ENCODE measurements at places on chromosomes 4 and X.

GRCh38 chr4:90001023-90001422, 106.4 kb downstream of the MMRN1 start:
- DNase-seq = no peak

DNA sequence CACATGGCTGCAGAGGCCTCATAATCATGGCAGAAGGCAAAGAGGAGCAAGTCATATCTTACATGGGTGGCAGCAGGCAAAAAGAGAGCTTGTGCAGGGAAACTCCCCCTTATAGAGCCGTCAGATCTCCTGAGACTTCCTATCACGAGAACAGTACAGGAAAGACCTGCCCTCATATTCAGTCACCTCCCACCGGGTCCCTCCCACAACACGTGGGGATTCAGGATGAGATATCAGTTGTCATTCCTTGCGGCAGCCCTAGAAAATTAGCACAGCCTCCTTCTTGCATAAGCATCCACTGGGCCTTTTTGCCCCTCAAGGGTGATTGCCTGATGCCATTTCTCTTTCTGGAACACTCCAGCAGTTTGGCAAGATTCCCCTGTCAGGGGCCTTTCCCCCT, 61.7 kb upstream of the STX18 start:
- no peak for DNase-seq

DNA sequence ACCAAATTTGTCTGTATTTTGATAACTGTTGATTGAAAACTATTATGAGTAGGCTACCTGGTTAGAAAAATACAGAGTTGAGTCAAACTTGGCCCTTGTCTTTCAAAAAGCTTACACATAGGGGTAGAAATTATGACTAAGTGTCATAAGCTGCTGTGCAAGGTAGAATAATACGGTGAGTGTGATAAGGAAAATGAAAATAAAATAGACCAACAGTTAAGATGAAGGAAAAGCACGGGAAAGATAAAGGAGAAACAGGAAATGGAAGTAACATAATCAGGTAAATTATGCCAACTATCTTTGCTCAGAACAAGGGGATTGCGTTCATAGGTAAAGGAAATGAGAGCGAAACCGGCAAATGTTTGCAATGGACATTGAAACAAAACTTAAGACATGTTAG, 302.5 kb downstream of the PCDH7 start:
- DNase-seq = no peak

DNA sequence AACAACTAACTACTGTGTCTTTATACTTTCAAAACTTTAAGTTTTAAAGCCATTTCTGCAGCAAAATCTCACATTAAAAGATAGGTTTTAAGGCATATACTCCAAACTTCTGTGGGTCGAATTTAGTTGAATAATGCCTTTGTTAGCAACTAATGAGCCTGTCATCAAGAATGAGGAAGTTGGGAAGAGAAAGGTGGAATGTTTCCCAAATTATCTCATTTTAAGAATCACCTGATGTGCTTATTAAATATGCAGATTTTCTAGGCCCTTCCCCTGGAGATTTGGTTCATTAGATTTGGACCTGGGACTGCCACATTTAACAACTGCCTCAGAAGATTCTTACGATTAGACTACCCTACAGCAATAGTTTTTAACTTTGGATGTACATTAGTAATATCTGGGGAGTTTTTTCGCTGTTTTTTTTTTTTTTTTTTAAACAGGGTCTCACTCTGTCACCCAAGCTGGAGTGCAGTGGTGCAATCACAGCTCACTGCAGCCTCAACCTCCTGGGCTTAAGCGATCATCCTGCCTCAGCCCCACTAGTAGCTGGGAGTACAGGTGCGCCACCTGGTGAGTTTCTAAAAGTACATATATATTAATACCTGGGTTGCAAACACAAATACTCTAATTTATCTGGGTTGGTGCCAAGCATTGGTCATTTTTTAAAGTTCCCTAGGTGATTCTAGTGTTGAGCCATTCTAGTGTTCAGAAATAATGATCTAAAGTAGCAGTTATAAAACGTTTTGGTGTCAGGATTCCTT, 16.1 kb upstream of the TASL start:
- DNase-seq = peak; percentile 16

- DNase-seq = no peak
These were observed 26.3 kb upstream of the TMEM131L start for GRCh38 chr4:153439831-153440230.
